Cortex of kidney (tissue), 1 donor: ENCODE measurements at places on chromosomes 2 and 18.

DNA sequence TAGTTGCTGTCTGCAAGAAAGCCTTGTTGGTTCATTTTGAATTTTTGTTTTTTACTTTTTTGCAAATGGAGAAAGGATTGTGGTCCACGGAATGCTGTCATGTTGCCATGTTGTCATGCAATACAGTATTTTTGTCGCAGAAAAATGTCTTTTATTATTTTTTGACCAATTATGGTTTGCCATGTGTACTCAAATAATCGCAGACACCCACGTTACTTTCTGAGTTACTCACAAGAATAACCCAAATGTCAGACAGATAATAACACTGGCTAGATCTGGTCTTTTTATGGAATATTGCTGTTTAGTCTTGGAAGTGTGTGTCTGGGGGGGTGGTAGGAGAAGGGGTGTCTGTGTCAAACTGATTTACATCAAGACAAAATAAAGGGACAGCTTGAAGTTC is 188.9 kb downstream of the LTBP1 start:
- no peak for DNase-seq

DNA sequence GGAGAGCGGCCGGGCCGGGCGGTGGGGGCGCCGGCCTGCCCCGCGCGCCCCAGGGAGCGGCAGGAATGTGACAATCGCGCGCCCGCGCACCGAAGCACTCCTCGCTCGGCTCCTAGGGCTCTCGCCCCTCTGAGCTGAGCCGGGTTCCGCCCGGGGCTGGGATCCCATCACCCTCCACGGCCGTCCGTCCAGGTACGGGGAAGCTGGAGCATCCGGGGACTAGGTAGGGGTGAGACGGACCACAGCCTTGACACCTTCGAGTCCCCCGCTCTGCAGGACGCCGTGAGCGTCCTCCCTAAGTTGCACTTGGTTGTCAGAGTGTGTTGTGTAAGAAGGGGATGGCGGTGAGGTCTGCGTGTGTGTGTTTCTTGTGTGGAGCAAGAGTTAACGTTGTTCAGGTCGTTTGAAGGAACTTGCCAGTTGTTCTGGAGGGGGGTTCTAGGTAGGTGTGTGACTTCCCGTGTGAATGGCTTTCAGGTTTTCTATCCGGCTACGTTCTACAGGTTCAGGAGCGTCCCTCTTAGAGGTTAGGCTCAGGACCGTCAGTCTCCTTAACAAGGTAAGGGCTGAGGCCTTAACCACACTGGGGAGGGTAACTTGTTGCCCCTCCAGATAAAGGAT is 393 bp downstream of the IL1R1 start:
- no peak for DNase-seq

DNA sequence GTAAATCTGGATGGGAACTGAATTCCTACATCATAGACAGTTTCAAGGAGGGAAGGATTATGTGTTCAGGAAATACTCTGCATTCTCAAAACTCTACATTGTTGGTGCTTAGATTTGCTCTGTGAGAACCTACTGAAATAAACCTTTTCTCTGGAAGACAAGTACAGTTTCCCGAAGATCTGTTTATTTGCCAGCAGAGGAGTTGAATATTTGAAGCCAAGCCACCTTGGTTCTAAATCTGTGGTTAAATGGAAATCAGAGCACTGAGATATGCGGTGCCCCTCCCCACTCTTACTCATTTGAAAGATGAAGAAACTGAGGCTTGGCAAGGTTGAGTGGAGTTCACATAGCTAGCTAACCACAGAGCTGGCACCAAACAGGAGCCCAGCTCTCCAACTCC is 146.3 kb upstream of the CTAGE1 start:
- DNase-seq, result no peak

DNA sequence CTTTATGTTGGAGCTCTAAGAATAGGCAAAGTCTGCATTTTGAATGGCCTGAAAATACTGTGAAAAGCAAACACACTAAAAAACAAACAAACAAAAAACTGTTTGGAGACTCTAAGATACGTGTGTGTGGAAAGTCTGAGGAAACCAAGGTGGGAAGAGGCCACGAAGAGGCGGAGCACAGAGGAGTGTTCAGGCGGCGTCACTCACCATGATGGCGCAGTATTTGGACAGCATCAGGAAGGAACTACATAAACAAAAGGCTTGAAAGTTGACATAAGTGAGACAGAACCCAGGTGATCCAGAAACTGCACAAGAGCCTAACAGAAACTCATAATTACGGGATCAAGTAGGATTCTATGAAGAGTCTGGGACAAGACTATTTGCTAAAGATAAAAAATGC is 50.8 kb upstream of the SOS1 start:
- DNase-seq, result no peak

GRCh38 chr2:181312515-181312927 is 144.7 kb upstream of the ITGA4 start:
- DNase-seq, result no peak

GRCh38 chr18:76130845-76131244 is 364.2 kb downstream of the ZNF516 start:
- DNase-seq, result no peak

DNA sequence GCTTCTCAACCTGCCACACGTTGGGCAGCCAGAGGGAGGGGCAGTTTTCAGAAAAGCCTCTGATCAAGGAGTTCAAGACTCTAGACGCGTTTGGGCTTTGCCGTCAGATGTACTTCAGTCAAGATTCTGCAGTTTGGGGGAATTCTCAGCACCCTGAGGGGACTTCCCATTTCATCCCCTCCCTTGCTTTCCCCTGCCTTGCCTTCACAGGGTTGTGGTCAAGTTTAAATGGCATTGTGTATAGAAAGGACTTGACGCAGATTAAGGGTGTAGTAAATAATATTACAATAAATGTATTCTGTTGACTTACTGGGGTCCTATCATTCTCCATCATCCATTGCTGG is 198.3 kb upstream of the NABP1 start:
- DNase-seq, result no peak

DNA sequence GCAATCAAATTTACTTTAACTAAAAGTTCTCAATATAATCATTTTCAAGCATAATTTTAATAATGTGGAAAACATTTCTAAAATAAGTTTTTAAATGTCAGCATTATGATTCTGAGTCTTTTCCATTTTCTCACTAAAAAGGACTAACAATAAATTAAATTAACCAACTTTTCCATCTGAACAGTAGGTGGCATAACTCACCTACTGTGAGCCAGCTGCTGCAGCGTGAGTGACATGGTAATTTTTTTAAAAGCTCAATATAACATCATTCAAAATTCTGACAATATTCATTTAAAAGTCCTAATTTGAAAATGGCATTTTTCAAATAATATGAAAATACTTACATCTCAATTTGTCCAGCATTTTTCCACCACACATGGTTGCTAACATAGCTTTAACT is 66.5 kb downstream of the DTNB start:
- no peak for DNase-seq

GRCh38 chr2:207873794-207874193 is 104.1 kb upstream of the FZD5 start:
- DNase-seq, result no peak
